ENCODE measurements at places on chromosomes 4 and X. TPM values are rescaled to one million over a fixed set of nuclear protein-coding genes. Genes with fewer than 3 reads are reported as not detected.

TEC gene
- polyA plus RNA-seq, result 4.6 TPM

HNRNPH2 gene
- 115 TPM for polyA plus RNA-seq

GRCh38 chr4:176286728-176287127, 17.7 kb upstream of the ASB5 start:
- no peak overlapping the region for H3K4me3 ChIP-seq
- H3K4me1 ChIP-seq, result no peaks in the 10 kb centered on the region
- H3K36me3 ChIP-seq, result no peaks in the 10 kb centered on the region
- H3K27me3 ChIP-seq, result no peaks in the 10 kb centered on the region

DNA sequence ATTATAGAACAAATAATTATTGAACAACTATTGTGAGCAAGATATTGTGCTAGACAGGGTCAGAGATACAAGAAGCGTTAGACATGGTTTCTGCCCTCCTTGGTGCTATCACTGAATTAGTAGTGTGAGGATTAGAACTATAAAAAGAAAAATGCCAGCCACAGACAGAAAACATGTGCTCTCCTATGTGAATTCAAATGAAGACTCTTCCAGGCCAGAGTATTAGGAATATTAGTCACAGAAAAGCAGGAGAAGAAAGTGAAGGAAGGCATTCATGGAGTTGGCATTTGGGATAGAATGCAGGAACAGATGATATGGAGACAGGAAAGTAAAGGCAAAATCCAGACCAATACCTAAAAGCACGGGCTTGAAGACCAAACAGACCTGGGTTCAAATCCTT, 179.6 kb upstream of the TENM3 start:
- no peak overlapping the region for H3K27ac ChIP-seq
- no peak overlapping the region for H3K4me3 ChIP-seq
- no peak for DNase-seq
- no peaks in the 10 kb centered on the region for H3K4me1 ChIP-seq
- H3K27me3 ChIP-seq, result no peaks in the 10 kb centered on the region

COL25A1 gene
- polyA plus RNA-seq, result 2.5 TPM

- no peak for DNase-seq
- no peaks in the 10 kb centered on the region for H3K4me1 ChIP-seq
- H3K27ac ChIP-seq, result no peak overlapping the region
- no peak overlapping the region for H3K4me3 ChIP-seq
Observed at GRCh38 chr4:74267998-74268606, 40.2 kb upstream of the EPGN start.

Measured in large intestine (tissue), 12 donors.